Chondrocyte (in vitro differentiated cells): ENCODE measurements at places on chromosomes 12 and 14. TPM values are rescaled to one million over a fixed set of nuclear protein-coding genes. Genes with fewer than 3 reads are reported as not detected.

- H3K27me3 ChIP-seq, result peaks cover 26% of the 10 kb centered on the region
- peak overlapping the region; percentile 63 for H3K4me3 ChIP-seq
- H3K36me3 ChIP-seq, result no peaks in the 10 kb centered on the region
- H3K4me1 ChIP-seq, result peaks cover 6% of the 10 kb centered on the region
These were observed 1.4 kb downstream of the FIGNL2 start for GRCh38 chr12:51846911-51847642.

GRCh38 chr14:101230851-101231550 lies 327.5 kb upstream of the RTL1 start:
- H3K4me3 ChIP-seq, result no peak overlapping the region
- no peak overlapping the region for H3K27ac ChIP-seq
- H3K4me1 ChIP-seq, result peaks cover 4% of the 10 kb centered on the region
- no peaks in the 10 kb centered on the region for H3K27me3 ChIP-seq
- no peak for DNase-seq

GRCh38 chr14:83958359-83958758 lies 1571.6 kb upstream of the FLRT2 start:
- H3K27me3 ChIP-seq, result no peaks in the 10 kb centered on the region
- no peaks in the 10 kb centered on the region for H3K36me3 ChIP-seq
- no peak overlapping the region for H3K4me3 ChIP-seq

The MYF6 gene
- not detected in 3 replicates for total RNA-seq

- H3K4me3 ChIP-seq, result peak overlapping the region; percentile 87
- no peak for DNase-seq
- no peaks in the 10 kb centered on the region for H3K27me3 ChIP-seq
- peak overlapping the region; percentile 90 for H3K27ac ChIP-seq
- H3K36me3 ChIP-seq, result no peaks in the 10 kb centered on the region
- H3K4me1 ChIP-seq, result peaks cover 74% of the 10 kb centered on the region
These were observed 2.2 kb downstream of the PAWR start for GRCh38 chr12:79688376-79689060.

DNA sequence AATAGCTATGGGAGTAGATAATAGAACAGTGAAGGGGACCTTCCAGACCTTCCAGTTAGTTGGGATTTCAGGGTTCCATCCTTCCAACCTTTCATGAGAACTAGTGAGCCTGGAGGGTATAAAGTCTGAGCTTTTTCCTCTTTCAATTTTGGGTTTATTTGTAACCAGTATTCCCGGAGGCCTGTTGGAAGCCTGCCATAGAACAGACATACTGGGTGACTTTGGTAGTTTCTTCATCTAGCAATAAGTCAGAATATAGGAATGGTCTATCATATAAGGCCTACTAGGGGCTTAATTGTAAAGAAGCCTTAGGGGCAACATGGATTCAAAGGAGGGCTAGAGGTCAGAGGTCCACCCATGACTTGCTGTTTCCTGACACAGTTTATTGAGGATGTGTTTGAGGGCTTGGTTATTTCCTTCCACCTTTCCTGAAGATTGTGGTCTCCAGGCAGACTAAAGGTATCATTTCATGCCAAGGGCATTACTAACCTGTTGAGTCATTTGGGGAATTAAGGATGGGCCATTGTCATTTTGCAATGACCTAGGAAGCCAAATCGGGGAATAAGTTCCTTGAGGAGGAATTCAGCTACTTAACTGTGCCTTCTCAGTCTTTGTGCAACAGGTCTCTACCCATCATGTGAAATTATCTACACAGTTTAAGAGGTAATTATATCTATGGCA lies 410.3 kb downstream of the SLC6A15 start:
- H3K27me3 ChIP-seq, result no peaks in the 10 kb centered on the region
- H3K36me3 ChIP-seq, result peaks cover 1% of the 10 kb centered on the region
- H3K4me1 ChIP-seq, result peaks cover 4% of the 10 kb centered on the region
- H3K27ac ChIP-seq, result no peak overlapping the region
- no peak for DNase-seq
